ENCODE measurements at places on chromosomes 1 and 21.
A peak's percentile ranks its signal among the peaks of the same experiment; 100 is the strongest.

- no peak for DNase-seq
Measured at GRCh38 chr21:36839123-36839522, 127.3 kb downstream of the HLCS start.

- no peak for DNase-seq
Measured at GRCh38 chr1:224922404-224923164, 6.9 kb upstream of the DNAH14 start.

DNA sequence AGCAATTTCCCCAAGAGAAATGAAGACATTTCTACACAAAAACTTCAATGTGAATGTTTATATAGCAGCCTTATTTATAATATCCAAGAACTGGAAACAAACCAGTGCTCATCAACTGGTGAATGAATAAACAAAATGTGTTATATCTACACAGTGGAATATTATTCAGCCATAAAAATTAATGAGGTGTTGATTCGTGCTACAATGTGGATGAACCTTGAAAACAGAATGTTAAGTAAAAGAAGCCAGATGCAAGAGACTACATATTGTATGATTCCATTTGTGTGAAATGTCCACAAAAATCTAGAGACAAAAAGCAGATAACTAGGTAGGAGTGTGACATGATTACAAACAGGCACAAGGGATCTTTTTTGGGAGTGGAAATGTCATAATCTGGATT, 110.0 kb downstream of the CD247 start:
- no peak for DNase-seq

- DNase-seq = no peak
Measured at GRCh38 chr1:172148213-172148612, 272.3 kb upstream of the C1orf105 start.

GRCh38 chr1:43973981-43974442, 748 bp upstream of the ATP6V0B start:
- no peak for DNase-seq

DNA sequence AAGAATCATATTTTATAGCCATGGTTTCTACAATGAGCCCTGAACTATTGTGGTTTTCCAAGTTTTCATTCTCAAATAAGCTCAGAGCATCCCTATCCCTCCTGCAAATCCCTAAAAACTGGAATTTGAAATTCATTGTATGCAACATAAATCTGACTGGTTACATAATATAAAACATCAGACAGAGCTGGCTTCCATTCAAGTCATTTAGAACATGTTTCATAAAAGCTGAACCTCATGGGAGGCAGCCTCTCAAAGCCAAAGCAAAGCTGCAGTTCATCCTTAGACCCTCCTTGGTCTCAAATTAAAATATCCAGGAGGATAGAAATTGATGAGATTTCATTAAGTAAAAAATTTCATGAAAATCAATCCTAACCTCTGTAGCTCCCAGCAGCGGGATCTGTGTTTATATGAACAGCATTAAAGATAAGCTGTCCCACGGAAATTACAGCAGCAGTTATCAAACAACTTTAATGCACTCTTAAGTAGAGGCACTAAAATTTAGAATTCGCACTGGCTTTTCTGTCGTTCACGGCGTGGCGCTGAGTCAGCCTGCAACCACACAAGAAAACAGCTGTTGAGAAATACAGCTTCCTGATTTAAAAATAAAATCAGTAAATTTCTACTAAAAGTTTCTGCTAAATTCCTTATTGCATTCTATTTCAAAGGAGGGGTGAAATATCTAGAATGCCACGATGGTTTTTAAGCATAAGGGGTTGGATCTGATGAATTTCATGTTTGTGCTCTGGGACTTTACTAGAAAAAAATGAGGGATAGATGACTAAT, 99.9 kb upstream of the TIAM1 start:
- DNase-seq = no peak

- no peak for DNase-seq
Measured at GRCh38 chr21:29638138-29638537, 301.7 kb downstream of the GRIK1 start.

DNA sequence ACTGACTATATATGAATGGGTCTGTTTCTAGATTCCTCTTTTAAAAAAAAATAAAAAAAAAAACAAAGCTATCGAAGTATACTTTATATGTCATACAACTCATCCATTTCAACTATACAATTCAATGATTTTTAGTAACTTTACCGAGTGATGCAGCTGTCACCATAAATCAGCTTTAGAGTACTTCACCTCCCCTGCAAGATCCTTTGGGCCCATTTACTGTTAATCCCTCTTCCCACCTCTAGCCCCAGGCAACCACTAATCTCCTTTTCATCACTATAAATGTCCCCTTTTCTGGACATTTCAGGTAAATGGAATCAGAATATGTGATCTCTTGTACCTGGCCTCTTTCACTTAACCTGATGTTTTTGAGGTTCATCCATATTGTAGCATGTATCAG, 133.9 kb downstream of the PEX14 start:
- DNase-seq = no peak

- DNase-seq = no peak
Measured at GRCh38 chr21:25330266-25330665, 277.0 kb downstream of the MRPL39 start.

DNA sequence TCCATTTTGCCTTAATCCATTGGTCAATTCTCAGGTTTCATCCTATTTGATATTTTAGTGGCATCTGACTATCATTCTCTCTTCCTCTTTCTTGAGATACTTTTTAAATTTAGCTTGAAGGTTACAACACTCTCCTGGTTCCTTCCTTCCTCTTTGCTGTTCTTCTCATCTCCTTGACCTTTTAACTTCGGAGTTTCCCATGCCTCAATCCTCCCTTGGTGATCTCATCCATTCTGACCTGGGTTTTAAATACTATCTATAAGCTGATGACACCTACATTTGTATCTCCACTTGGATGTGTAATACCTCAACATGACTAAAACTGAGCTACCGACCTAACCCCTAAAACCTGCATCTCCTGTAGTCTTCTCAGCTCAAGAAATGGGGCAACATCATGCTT, 4.8 kb upstream of the ZNF687 start:
- DNase-seq = no peak

- no peak for DNase-seq
Measured at GRCh38 chr1:226719596-226720387, 19.3 kb downstream of the ITPKB start.

DNA sequence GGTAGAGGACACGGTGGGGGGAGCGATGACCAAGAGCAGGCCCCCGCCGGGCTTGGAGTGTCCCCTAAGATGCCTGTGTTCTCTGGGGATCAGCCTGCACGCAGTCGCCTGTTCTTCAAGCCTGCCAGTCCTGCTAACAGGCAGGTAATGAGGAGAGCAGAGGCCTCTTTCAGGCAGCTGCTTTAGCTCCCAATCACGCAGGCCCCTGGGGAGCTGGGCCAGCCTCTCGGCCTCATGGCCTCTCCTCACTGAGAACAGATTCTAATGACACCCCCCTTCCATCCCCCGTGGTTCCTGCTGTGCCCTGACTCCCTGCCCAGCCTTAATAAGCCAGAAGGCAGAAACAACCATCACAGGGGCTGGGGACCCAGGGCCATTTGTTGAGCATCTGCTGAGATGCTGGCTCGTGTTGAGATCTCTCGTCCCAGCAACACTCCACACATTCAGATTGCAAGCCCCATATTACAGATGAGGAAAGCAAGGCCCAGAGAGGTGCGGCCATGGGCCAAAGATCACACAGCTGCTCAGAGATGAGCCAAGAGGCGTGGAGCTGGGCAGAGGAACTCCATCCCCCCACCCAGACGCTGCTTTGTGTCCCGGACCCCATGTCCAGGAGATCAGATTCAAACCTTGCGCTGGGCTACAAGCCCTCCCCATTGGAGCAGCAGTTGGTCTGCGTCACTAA, 71.6 kb upstream of the CASZ1 start:
- DNase-seq = no peak

GRCh38 chr1:233217832-233218231, 77.7 kb downstream of the PCNX2 start:
- no peak for DNase-seq

DNA sequence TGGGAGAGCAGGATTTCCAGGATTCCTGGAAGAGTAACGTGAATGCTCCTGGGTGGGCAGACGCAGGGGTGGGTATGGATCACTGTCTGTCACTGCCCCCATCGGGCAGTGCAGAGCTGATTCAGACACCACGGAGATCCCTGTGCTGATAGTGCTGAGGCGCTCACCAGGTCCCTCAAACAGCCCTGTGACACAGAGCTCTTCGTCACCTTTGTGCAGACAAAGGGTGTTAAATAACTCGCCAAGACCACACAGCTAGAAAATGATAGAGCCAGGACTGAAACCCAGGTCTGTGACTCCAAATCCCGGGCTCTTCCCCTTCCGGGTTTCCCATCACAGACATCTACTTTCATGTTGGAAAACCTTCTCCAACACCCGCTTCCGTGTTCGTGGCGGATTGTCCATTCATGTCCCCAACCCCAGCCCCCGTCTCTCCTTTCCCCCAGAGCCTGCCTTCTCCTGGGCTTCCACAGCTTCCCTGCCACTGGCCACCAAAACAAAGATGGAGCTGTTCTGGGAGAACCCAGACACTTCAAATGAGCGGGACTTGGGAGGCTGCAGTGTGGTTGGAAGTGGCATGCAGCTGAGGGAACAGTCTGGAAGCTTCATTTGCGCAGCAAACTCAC, 2.6 kb downstream of the EFHD2 start:
- DNase-seq = no peak

GRCh38 chr1:41344708-41345159, 16.5 kb upstream of the FOXO6 start:
- no peak for DNase-seq

DNA sequence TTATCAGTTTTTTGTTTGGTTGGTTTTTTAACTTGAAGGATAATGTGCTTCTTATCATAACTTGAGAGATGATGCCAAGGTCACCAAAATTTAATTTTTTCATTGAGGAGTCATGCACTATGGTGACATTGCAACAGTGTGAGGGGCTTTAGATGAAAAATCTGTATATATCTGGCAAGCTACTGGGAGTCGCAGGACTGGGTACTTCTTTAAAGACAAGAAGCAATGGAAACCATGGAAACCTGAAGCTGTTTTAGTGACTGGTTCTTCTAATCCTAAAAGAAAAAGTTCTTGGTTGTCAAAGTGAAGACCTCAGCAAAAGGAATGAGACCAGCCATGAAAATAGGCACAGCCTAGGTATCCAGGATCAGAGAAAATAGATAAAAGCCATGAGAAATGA, 31.1 kb downstream of the ZC3H11B start:
- DNase-seq = no peak

- no peak for DNase-seq
Measured at GRCh38 chr1:193676996-193677549, 490.7 kb upstream of the B3GALT2 start.

DNA sequence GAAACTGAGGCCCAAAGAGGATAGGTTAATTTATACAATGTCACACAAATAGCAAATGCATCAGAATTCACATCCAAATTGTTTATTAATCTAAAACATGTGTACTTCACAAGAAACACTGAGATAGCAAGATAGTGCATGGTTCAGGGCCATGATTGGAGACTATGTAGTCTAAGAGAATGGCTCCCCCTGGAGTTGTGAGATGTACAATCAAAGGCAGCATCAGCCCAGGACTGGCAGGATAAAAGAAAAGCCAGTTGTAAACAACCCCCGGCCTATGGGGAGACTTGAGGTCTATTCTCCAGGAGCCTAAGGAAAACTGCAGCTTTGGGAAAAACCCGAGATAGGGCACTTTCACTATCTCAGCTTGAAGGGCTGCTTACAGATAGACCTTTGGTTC, 511.0 kb downstream of the OMA1 start:
- DNase-seq = no peak

- no peak for DNase-seq
Measured at GRCh38 chr1:39689635-39690034, 1.6 kb downstream of the HPCAL4 start.

DNA sequence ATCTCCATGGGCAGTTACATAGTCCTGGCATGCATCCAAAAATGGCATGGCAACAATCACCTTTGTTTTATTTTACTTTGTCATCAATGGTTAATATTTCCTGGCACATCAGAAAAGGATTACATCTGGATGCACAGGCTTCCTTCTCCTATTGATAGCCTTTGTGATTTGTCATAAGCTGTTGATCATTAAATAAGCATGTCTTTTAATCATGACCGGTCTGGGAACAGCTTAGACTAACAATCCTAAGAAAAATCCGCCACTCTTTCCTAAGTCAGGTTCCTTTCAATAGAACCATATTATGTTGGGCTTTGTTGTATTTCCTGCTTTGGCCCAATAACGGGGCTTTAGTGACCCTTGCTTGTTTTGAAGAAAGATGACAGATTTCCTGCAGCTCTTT, 330.6 kb downstream of the DUSP10 start:
- DNase-seq = no peak

DNA sequence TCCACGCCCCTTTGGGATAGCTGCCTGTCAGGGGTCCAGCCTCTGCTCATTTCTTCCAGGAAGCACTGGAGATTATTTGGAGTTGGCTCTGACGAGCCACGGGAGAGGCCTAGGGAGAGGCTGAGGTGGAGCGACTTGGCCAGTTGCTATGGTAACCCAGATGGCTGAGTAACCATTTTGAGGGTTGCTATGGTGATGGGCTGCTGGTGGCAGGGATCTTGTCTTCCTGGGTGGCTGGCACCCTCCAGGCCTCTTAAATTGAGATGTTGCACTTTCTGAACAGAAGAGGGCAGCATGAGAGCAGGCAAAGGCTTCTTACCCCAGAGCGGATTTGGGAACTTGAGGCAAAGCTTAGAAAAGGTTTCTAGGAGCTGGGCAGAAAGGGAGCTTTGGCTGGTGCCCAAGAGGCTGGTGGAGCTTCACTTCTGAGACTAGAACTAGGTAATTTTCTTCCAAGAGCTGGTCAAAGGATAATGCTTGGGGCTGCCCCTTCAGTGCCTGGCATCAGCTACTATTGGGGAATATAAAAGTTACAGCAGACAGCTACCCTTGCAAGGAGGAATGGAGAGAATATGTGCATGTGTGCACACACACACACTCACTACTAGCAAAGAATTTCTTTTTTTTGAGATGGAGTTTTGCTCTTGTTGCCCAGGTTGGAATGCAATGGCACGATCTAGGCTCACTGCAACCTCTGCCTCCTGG, 72.5 kb downstream of the NDUFS5 start:
- peak; percentile 50 for DNase-seq

- DNase-seq = no peak
Measured at GRCh38 chr1:177230228-177231016, 59.7 kb downstream of the BRINP2 start.

GRCh38 chr1:52599236-52599635, 2.9 kb upstream of the GPX7 start:
- no peak for DNase-seq

- DNase-seq = peak; percentile 13
Measured at GRCh38 chr1:230208619-230209261, 141.7 kb downstream of the GALNT2 start.

- DNase-seq = no peak
Measured at GRCh38 chr1:181662606-181663005, 179.3 kb downstream of the CACNA1E start.

DNA sequence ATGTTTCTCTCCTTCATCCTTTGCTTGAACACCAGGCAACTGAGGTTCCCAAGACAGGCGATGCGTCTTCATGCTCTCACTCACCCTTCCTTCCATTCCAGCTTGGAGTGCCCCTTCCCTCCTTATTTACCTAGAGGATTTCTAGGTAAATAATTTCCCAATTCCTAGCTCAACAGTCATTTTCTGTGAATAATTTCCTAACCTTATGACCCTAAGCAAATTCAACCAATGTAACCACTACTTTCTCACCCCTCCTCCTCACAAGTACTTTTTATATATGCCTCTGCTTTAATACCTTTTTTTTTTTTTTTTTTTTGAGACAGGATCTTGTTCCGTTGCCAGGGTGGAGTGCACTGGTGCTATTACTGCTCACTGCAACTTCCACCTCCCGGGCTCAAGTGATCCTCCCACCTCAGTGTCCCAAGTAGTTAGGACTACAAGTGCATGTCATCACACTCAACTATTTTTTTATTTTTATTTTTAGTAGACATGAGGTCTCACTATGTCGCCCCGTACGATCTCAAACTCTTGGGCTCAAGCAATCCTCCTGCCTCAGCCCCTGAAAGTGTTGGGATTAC, 86.7 kb downstream of the USP24 start:
- no peak for DNase-seq

Measured in activated CD4-positive, alpha-beta T cell treated with anti-CD3 and anti-CD28 coated beads for 24 hours (primary cell).